ENCODE measurements at places on chromosomes 5 and 9.

DNA sequence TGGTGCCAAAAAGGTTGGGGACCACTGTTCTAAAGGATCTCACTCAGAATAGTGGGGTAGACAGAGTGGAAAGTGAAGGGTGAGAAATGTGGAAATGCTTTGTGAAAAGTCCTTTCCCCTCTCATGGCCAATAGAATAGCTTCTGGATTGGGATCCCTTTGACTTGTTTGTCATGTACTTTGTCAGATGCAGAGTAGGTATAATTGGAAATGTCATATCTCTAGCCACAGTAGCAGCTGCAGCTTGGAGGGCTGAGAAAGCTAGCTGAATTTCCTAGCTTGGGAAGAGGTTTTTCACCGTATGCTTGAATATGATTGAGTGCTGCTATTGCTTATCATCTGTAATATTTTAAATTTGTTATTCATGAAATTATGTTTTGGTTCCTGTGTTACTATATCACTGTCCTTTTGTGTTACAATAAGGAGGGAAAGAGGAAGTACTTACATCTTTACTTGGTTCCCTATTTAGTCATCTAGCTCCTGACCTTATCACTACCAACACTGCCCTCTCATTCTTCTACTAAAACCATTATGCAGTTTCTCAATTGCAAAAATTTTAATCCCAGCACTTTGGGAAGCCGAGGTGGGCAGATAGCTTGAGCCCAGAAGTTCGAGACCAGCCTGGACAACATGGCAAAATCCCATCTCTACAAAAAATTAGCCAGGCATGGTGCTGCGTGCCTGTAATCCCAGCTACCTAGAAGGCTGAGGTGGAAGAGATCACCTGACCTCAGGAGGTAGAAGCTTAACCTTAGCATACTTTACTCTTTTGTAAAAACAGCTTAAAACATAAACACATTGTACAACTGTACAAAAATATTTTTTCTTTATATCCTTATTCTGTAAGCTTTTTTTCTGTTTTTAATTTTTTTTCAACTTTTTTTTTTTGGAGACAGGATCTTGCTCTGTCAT lies 12.4 kb downstream of the SLC30A5 start:
- DNase-seq = no peak

DNA sequence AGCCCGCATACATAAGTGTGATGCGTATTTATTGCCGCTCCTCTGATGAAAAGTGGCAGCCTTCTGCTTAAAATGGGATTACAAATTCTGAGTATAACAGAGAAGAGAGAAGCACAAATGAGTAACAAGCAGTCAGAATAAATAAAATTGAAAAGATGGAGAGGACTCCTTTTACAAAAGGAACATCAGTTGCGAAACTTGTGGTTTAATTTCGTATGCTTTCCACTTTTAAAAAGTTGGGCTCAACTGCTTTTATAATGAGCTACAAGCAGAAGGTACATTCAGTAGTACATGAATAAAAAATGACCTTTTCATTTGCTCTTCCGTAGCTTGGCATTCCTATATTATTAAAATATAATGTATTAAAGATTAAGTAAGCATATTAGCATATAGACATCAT lies 320.0 kb downstream of the FBXL17 start:
- DNase-seq = no peak

- no peak for DNase-seq
These were observed 93.9 kb upstream of the CTSV start for GRCh38 chr9:97132865-97133264.

DNA sequence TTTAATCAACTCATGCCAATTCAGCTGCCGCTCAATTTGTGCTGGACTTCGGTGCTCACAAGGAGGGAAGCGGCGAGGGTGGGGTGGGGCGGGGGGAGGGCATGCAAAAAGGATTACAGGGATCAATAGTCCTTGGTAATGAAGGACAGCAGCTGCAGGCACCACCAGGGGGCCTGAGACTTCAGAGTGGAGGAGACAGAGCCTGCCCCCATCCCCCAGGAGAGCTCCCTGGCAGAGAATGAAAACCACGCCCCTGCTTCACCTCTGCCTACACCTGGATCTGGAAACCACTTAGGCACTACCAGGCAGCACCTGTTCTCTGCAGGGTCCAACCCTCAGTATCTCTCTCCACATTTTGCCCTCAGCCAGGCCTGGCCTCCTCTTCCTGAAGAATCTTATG lies 155.6 kb downstream of the TRIM32 start:
- no peak for DNase-seq

GRCh38 chr5:112641515-112642110 lies 96.1 kb upstream of the APC start:
- DNase-seq = no peak

- DNase-seq = no peak
These were observed 12.8 kb upstream of the SLC2A8 start for GRCh38 chr9:127384016-127384730.

- DNase-seq = no peak
These were observed 78.0 kb downstream of the SH3GL2 start for GRCh38 chr9:17656889-17657288.

DNA sequence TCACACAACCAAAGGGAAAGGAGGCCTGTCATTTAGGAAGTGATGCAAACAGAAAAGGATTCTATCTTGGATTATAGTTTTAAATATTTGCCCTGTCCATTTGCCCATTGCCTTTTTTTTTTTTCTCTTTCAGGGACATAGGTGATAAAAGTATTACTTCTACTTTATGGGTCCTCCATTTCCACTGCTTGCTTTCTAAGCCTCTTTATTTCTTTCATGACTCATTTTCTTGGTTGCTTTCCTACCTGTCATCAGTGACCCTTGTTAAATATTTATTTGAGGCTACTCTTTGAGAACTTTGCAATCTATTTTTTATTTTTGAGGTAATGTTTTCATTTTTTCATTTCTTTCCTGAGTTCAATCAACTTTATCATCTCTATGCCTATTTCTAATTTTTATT lies 522.9 kb upstream of the ARRDC3 start:
- DNase-seq = no peak

DNA sequence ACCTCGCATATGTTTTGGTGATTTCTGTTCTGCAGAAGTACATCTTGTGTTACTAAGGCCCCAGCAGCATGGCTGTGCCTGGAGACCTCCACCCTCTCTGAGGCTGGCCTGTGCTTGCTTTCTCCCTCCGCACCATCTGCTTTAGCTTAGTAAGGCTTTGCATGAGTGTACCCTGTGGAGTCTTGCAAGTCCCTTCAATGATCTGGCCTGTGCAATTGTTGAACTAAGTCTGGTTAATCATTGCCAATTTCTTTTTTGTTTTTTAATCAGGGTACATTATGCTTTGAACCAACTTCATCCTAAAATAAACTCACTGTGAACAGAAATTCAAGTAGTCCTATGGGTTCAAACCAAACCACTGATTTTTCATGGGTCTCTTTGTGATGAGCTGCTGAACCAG lies 32.3 kb downstream of the ACOT12 start:
- no peak for DNase-seq

DNA sequence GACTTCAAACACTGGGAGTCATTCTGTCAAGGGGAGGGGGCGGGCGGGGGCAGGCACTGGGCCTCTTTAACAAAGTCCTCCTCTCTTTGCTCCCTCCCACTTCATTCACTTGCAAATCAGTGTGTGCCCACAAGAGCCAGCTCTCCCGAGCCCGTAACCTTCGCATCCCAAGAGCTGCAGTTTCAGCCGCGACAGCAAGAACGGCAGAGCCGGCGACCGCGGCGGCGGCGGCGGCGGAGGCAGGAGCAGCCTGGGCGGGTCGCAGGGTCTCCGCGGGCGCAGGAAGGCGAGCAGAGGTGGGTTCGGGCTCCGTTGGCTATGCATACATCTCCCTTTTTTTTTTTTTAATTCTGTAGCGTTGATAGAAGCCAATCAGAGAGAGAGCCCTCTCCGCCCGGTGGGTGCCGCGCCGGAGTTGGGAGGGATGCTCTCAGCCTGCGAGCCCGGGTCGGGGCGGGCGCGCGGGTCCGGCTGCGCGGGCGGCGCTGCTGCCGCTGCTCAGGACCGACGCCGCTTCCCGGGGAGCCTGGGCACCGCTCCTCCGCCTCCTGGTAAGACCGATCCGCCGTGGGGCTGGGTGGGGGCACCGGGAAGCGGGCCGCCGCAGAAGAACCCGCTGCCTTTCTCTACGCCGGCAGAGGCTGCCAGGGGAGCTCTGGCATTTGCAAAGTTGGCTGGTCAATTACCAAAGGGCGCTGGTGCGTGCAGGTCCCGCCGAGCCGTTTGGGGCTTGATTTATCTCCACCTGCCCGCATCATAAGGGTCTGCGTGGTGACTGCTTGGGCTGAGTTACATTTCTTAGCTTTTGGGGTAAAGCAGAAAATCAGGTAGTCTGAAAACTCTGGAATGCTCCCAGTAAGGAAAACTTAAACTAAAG lies at the start of gene CDH6:
Gene CDH6, plus strand, starts transcription at position 96 of the 877 bp plus-strand sequence. CDS start 73,788 bp downstream, outside the sequence.
- peak; percentile 38 for DNase-seq

DNA sequence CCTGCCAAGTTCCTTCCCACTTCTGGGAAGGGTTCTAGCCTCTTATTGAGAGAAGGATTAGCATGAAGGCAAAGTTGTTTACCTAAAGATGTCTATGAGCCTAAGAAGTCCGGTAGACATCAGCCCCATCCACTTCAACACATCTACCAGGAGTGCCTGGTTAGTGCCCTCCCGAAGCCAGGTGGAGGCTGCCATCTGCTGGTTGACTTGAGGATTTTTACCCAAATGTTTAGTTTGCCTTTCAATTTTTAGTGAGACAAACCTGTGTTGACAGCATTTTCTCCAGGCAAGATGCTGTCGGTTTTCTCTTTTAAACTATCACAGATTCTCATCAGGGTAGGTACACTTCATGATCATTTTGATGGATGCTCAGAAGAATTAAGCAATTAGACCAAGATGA lies 83.6 kb upstream of the TNFSF8 start:
- peak; percentile 64 for DNase-seq

DNA sequence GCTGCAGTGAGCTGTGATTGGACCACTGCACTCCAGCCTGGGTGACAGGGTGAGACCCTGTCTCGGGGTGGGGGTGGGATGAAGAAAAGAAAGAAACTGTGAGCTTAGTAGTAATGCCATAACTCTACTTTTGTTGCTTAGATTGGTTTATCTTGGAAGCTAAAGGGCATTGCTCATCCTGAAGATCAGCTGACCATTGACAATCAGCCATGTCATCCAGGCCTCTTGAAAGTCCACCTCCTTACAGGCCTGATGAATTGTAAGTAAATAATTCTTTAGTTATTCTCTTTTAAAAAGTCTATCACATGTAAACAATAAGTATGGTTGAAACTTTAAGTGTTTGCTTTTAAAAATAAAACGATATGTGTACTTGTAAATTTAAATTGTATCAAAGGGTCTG lies 11.4 kb downstream of the OCLN start:
- DNase-seq = no peak

- no peak for DNase-seq
These were observed 259.9 kb upstream of the TARS1 start for GRCh38 chr5:33180900-33181299.

DNA sequence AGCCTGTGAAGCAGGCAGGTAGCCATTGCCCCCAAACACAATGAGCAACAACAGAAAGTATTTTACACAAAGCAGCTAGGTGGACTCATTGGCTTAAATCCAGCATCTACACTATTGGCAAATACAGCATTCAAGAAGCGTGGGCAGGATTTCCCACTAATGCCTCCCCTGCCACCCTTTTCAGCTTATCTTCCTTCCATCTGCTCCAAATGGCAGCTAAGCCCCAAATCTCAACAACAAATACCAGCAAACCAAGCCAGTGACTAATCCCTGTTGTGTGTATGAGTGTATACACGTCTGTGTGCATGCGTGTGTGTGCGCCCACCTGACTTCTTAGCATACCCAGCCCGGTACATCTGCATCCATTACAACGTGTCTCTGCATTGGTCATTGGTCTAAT lies 151.2 kb upstream of the WWC1 start:
- no peak for DNase-seq

GRCh38 chr9:29212397-29213387 lies 1639.4 kb upstream of the C9orf72 start:
- DNase-seq = peak; percentile 40

- no peak for DNase-seq
These were observed 7.8 kb upstream of the ANXA1 start for GRCh38 chr9:73143711-73144328.

GRCh38 chr5:151721812-151722391 lies 35.2 kb upstream of the SPARC start:
- DNase-seq = no peak

DNA sequence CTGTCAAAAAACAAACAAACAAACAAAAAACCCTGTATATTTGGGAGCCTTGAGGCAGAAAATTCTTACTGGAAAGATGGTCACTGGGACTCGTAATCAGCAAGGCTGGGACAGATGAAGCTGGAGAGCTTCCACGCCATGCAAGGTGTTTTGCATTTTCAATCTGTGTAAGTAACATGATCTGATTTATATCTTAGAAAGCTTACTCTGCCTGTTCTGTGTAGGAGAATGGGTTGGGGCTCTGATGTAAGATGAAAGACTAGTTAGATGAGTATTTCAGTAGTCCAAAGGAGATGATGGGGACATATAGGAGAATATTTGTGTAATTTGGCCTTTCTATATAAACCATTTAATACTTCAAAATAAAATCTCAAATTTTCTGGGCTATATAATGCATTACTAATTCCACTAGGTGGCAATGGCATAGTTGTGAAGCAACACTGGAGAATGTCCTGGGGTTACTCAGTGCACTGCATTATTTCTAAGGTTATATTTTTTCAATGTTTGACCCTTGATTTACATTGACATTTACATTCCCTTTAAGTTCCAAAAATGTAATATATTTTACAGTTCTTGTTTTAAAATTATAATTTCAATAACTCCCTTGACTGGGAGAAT lies 21.9 kb upstream of the FSD1L start:
- no peak for DNase-seq

GRCh38 chr9:128685636-128686489 lies 3.2 kb upstream of the SET start:
- no peak for DNase-seq

GRCh38 chr5:71922584-71923106 lies 184.6 kb upstream of the MAP1B start:
- DNase-seq = no peak

GRCh38 chr9:133268335-133269056 lies 6.5 kb downstream of the ABO start:
- no peak for DNase-seq

DNA sequence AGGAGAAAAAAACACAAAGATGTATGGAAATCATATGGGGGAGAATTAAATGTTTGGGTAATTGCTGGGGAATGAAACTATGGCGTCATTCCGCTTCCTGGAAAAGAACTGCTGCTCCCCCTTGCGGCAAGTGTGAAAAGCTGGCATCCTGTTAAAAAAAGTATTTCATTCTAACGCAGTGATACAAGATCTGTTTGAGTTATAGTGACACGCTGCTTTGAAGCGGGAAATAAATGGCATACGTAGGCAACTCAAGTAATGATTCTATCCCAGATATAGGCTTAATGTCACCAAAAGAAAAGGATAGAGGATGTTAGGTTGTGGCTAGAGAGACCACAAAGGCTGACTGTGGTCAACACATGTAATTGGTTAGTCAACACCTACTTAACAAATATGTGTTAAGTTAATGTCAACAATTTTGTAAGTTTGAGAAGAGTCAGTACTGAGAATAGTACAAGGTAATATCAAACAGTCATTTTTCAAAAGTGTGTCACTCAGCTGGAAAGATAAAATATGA lies 70.2 kb upstream of the ALDH1A1 start:
- DNase-seq = peak; percentile 43

DNA sequence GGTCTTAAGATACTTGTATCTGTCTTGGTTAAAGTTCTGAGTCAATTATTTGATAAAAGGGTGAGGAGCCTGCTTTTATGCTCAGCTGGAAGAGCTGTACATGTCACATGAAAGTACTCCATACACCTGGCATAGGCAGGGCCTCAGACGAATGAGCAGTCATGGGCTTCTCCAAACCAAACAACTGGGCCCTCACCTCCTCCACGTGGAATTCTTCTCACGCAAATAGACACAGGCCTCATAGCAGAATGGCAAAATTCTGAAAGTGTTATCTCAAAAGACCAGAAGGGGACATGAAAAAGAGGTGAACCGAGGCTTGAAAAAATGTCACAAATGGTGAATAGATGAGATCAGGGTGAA lies 48.6 kb downstream of the FAM240B start:
- DNase-seq = no peak
